ENCODE measurements at places on chromosomes 3 and 15.

- DNase-seq = no peak
Measured at GRCh38 chr3:184953401-184953800, 141.4 kb downstream of the VPS8 start.

DNA sequence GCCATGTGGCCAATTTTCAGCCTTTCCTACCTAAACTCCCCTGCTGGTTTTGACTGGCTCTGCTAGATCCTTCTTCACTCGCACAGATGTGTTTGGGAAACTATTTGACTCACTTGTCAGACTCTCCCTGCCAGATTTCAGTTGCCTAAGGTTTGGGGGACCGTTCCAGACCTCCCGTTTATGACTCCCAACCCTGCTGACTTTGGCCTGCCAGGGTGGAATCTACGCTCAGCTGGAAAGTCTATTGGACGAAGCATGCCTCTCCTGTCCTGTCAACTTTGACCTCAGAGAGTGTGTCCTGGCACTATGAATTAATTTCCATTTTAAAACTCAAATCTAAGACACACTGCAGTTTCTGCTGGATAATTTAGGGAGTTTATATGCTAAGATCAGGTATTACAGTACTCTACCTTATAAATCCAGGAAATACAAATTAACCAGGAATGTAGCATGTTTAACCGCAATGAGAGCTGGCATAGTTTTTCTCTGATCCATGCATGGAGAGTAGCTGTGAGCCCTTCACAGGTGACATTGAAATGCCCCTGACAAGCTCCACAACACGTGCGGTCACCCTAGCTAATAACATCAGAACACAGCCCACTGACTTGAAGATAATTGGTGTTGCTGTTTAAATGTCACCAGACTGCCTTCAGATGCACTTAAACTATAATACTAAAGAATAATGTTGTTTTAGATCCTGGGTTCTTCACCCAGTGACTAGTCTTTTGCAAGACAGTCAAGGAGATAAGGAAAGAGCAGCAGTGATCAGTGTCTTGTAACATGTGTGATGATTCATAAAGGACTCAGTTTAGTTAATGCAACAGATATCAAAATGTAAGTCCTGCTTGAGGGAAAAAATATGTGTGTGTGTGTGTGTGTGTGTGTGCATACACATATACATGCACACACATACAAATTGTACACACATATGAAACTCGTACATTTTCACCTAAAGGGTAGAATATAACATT is 223.0 kb upstream of the MCTP2 start:
- no peak for DNase-seq

- DNase-seq = no peak
Measured at GRCh38 chr15:27330326-27330725, 359.3 kb downstream of the GABRG3 start.

DNA sequence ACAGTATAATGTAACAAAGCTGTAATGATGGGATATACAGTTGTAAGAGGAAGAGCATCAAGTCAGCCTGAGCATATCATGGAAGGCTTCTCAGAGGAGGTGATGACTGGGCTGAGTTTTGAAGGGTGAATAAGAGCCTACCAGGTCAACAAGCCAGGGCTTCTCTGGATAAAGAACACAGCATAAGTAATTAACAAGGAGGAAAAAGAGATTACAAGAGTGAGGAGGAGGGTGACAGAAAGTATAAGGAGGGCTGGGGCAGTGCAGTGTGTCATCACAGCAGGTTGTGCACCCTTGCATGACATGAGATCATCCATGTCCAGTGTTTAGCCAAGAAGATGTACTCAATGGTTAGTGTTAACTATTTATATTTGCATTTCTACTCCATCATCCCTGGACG is 16.9 kb upstream of the SPATA12 start:
- DNase-seq = no peak

DNA sequence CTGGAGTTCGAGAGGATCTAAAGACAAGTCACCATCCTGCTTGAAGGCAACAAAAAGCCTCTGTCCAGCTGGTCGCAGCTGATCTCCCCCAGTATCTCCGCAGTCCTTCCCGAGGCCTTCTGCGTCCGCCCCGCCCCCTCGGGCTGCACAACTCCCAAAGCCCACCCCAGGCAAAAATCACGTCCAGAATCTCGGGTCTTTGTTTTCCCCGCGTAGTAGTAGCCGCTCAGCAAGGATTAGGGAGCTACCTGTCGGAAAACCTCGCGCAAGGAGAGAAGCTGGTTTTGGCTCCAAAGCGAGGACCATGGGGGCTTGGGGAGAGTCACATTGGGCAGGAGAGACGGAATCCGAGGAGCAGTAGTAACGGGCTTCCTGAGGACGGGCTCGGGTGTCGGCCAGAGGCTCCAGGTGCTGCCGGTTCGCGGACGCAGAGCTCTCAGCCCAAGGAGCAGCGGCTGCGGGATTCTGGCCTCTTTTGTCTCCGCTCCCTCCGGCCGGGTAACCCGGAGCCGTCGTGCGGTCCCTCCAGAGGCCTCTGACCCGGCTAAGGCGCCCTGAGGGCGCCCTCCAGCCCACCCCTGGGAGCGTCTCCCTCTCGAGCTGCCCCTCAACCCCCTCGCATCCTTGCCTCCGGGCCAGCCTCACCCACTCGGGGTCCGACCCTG is 401 bp downstream of the ZSCAN29 start:
- DNase-seq = no peak

GRCh38 chr3:54366007-54366750 is 243.8 kb downstream of the CACNA2D3 start:
- no peak for DNase-seq

DNA sequence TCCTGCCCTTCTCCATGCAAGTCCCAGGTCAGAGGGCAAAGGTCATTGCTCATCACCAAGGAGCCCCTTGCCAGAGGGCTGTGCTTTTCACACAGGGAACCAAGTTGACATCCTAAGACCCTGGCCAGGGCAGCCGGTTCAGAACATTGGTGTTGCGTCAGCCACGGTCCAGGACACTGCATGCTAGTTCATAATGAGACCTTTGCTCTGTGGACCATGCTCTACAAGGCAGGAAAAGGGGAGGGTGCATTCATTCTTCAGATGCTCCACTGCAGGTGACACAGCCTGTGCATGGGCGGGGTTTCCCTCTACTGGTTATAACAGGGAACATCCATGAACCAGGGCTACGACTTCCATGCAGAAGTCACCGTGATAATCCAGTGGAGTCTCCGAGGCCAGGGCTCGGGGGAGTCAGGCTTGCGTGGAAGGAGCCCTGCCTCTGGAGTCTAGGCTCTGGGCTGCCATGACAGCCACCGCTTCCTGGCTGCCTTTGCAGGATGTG is 81.6 kb downstream of the OCA2 start:
- no peak for DNase-seq

DNA sequence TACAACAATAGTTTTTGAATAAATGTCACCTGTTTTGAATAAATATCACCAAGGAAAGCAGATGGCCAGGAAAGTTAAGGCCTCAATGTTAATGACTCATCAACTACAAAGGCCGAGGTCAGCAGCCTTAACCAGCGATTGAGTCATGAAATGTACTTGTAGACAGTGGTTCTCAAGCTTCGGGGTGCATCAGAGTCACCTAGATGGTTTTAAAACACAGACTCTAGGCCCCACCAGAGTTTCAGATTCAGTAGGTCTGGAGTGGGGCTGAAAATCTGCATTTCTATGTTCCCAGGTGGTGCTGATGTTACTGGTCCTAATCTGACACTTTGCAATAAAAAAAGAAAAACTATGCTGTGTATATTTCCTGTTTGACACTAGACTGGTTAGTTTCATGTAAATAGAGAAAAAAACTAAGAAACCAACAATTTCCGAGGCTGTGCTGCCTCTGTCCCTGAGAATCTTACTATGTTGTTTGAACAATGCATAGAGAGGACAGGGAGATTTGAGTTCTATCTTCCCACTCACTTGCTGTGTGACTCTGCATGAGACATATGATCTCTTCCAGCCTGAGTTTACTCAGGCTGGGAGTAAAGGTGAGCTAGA is 9.8 kb downstream of the RAB27A start:
- peak; percentile 85 for DNase-seq

DNA sequence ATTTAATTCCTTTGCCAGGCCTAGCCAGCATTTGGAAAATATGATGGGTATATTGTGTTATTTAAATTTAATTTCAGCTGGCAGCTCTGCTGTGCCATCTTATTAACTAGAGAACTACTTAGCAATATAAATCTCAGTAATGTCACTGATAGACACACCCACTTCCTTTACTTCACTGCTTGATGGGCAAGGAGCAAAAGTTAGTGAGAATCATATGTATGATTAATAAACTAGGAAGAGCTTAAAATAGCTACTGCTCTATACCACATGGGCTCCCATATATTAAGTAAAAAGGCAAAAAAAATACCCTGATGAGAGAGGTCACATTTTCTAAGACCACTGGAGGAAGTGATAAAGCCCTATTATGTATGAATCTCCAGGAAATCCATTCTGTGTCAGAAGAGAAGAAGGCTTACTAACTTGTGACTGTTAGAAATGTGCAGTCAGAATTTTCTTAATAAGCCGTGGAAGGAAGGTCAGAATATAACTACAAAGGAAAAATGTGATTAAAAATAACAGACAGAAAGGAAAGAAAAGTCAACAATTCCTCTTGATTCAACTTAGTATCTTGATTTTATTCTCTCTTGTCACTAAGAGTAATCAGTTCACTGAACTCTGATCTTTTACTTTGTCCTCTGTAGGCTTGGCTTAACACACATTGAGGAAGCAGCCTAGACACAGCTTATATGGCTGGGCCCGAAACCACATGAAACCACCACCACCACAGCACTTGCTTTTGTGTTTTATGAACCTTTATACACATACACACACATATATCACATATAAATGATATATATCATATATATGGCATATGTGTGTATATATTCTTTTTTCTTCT is 1233.9 kb upstream of the ALCAM start:
- DNase-seq = no peak

DNA sequence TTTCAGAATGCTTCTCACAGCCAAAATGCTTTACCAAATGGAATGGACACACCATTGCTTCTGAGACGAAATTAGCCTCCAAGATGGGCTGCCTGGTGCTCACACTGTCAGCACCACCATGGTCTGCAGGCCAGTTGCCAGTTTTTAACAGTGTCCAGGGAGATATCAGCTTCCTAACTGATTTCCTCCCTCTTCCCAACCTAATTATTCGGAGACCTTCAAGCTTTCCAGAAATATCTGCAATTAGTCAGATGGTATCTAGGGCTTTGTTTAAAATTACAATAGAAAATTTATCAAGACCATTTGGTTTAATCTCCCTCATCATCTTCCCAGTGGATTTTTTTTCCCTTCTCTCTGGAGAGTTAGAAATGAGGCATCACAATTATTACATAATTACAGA is 287.5 kb downstream of the ZPLD1 start:
- no peak for DNase-seq

- no peak for DNase-seq
Measured at GRCh38 chr3:127497676-127498075, 92.9 kb downstream of the TPRA1 start.

DNA sequence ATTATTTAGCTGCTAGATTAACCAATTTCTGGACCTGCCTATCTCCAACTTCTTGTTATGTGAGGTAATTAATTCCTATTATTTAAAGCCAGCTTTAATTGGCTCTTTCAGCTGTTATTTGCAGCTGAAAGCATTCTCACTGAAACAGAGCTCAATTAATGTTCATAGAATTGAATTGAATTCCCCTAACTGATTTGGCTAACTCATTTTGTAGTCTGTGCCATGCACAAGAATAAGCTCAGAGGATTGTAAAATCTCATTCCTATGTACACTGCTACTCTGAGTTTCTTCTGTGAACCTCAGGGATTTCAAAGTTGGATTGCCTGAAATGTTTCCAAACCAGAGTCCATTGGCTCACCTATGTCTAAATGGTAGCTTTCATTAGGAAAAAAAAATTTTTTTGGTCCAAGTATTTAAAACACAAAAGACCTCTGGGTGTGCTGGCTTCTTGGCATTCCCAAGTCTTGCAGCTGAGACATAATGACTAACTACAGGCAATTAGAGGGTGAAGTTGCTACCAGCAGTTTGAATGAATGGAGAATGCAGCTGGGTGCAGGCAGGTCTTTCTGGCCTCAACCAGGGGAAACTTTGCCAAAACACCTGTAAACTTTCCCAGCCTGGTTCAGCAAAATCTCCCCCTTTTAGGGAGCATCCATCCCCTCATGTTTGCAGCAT is 134.3 kb downstream of the EDEM1 start:
- no peak for DNase-seq

- no peak for DNase-seq
Measured at GRCh38 chr15:96180087-96180748, 150.3 kb upstream of the NR2F2 start.

DNA sequence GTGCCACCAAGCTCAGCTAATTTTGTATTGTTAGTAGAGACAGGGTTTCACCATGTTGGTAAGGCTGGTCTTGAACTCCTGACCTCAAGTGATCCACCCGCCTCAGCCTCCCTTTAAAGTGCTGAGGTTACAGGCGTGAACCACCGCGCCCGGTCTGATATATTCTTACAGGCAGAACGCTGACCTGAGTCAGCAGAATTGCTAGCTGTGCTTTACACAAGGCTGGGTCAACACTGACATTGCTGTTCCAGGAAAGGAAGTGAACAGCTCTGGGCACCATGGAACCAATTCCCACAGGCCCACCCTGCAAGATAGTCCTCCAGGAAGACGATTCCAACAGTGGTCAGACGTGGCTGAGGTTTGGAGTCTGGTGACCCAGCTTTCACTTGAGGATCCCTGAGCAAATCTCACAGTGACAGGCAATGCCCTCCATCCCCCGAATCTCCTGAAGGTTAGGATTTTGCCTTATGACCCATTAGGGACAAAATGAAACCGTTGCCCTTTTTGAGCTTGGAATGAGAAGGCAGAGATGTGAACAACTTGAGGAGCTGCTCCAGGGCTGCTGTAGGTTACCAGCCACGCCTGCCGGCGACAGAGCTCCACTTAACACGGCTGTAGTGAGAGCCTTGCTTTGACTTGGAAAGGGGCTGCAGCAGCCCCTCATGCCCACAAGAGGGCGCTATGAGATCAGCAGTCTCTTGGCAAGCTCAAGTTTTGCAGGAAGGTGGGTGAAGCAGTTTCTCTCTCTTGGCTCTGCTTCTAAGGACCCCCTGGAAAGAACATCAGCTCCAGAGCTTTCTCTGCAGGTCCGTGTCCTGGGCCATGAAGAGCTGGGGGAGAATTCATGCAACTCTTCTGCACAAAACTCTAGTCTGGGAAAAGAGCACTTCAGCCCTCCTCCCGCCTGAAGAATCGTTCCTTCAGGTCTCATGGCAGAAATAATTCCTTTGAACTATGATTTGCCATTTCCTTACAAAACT is 74.1 kb downstream of the SENP2 start:
- peak; percentile 91 for DNase-seq

DNA sequence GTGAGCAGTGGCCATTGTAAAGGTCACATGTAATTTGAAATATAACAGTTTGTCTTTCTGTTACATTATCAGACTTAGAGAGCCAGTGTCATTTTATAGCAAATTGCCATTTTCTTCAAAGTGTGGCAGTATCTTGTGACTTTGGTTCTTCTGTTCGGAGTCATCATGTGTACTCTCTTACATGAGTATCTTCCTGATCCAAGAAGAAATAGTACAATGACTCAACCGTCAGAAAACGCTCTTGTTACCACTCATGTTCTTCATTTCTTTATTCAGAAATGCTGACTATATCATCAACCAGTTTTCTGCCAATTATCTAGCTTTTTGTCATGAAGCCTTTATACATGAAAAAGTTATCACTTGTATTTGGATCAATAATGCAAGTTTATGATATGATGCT is 93.6 kb upstream of the CGNL1 start:
- no peak for DNase-seq

GRCh38 chr3:66449411-66449974 is 51.3 kb downstream of the LRIG1 start:
- DNase-seq = no peak
